ENCODE measurements at places on chromosomes 12 and 14. TPM values are rescaled to one million over a fixed set of nuclear protein-coding genes. Genes with fewer than 3 reads are reported as not detected.

The ZFYVE1 gene
- total RNA-seq: 12.2 TPM

The HSP90B1 gene
- 131 TPM for total RNA-seq

The SYNDIG1L gene
- total RNA-seq: 1.1 TPM

The TOMM20L gene
- total RNA-seq: not detected

The FLRT2 gene
- total RNA-seq: 154 TPM

The RARG gene
- 7.6 TPM for total RNA-seq

The MMP19 gene
- not detected for total RNA-seq

The ACOT6 gene
- total RNA-seq: not detected

The FAM186B gene
- total RNA-seq: not detected

The AICDA gene
- not detected for total RNA-seq

The IFNG gene
- not detected for total RNA-seq

Data from occipital lobe (tissue), 3 donors.